SJSA1 (cell line): ENCODE measurements at places on chromosomes 12 and 14.
A peak's percentile ranks its signal among the peaks of the same experiment; 100 is the strongest.

DNA sequence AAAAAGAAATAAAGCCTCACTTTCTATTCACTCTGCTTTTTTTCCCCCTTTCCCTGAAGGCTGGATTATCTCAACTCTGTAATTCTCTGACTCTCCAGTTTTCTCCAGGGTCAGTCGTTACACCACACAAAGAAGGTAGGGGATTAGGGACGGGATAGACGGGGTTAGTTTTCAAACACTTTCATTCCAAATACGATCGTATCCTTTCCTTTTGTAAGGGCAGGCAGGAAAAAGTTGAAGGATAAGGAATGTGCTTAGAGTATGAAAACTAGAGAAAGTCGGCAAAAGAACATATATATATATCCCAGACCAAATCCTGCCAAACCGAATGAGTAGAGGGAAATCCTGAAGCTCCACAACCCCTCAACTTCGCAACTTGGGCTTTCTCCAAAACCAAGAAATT lies 581 bp upstream of the ESYT1 start:
- no peak for DNase-seq

GRCh38 chr14:58305730-58306129 lies 7.4 kb downstream of the ARID4A start:
- DNase-seq = no peak

DNA sequence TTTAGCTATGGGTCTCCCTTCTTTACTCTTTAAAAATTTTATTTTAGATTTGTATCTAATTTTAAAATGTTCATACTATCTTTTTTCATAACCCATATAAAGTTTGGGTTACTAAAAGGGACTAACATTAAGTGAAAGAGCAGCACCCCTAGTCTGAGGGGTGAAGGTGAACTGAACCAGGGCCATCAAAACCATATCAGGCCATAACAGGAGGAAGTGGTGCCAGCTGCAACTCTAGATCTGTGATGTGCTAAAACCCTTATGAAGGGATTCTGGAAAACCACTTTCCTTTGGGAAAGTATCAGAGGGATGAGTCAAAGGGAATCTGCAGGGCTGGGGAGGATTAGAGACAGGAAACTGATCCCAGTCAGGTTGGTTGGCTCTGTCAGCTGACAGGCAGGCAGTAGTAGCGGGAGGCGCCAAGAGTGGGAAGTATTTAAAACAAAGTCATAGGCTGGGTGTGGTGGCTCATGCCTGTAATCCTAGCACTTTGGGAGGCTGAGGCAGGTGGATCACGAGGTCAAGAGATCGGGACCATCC lies 162.5 kb downstream of the PPM1H start:
- no peak for DNase-seq

GRCh38 chr14:53850714-53851296 lies 105.8 kb downstream of the BMP4 start:
- no peak for DNase-seq

GRCh38 chr14:72155379-72155993 lies 223.3 kb downstream of the RGS6 start:
- no peak for DNase-seq

DNA sequence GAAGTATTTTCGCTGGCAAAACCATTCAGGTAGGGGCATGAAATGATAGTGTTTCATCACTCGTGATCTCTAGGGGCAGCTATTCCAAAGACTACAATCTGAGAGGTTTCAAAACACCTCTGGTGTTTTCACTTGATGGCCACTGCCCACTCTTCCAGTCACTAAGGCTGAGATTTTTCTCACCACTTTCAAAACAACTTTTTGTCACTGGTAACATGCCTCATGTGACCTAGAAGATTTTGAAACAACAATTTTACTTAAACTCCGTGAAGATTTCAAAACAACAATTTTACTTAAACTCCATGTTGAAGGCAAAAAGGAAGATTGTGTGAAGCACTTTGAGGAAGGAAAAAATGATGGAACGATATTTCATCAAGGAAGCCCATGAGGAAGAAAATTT lies 1.2 kb upstream of the IRAK3 start:
- DNase-seq = no peak

DNA sequence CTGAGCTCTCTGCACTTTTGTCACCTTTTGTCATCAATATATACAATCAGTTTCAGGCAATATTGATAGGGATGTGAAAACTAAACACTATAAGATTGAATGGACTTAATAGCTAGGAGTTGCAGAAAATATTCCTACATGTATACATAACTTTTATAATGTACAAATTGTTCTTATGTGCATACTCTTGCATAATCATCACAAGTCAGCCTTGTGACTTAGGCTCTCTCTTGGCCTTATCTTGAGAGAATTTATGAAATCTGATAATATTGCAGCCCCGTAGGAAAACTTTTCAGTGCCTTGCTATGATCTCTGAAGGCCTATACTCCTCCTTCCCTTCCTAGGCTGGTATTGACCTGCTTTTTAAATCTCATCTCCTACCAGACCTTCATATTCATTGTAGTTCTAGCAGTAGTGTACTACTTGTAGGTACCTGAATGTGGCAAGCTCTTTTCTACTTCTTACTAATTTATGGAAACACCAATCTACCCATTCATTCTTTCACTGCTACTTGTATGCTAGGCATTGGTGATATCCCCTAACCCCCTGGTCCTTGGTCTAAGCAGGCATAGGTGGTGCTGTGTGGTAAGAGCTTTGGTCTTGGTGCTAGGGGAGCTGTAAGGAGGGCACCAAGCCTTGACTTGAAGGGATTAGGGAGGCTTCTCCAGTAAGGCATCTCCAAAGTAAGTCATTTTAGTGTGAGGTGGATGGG lies 100.0 kb downstream of the PRKCH start:
- no peak for DNase-seq

GRCh38 chr12:129393357-129393937 lies 510.4 kb downstream of the TMEM132D start:
- DNase-seq = no peak

DNA sequence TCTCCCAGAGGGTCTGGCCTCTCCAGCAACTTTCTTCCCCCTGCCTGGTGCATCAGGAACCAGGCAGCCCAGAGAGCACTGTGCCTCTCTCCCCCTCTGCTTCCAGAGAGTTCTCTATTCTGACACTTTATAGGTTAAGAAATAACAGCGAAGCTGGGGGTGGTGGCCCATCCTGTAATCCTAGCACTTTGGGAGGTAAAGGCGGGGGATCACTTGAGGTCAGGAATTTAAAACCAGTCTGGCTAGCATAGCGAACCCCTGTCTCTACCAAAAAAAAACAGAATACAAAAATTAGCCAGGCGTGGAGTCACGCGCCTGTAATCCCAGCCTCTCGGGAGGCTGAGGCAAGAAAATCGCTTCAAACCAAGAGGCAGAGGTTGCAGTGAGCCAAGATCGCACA lies 58.3 kb downstream of the ESRRB start:
- DNase-seq = no peak

GRCh38 chr14:90658541-90658967 lies 157.7 kb downstream of the TTC7B start:
- DNase-seq = peak; percentile 52

DNA sequence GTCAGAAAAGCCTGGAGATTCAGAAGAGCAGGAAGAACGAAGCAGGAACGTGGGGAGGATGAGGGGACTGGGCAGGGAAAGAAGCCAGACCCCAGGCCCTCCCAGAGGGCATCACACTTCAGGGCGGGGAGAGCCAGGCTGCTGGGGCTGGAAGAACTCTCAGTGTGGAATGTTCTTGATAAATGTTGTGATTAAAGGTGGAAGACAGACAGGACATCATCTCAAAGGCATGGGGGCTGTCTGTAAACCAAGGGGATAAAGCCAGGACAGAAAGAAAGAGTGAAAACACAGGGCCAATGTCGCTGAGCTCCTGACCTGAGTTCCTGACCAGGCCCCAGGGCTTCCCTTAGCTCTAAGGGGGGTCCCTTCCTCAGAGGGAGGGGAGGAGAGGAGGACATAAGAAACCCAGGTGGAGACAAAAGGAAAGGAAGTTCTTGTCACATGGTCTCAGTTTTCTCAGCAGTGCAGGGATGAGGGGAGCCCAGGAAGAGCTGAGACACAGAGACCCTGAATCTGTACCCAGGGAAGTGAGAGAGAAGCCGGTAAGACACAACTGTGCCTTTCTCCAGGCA lies 56.3 kb downstream of the SETD3 start:
- no peak for DNase-seq

GRCh38 chr12:122023339-122024131 lies 1.9 kb downstream of the BCL7A start:
- no peak for DNase-seq

DNA sequence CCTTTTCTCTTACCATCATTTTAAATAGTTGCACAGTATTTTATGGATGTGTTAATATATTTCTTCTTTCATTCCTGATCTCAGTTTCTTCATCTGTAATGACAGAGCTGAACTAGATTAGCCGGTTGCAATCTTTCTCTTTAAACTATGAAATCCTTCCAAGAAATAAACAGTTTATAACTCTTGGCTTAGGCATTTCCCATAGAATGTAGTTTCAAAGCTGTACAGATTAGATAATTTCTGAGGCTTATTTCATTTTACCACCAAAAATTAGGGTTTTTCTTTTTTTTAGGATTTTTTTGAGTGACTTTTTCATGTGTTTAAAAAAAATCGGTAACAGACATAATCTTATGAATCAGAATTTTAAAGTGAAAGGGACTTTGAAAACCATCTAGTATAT lies 144.0 kb downstream of the RAD51B start:
- DNase-seq = no peak

DNA sequence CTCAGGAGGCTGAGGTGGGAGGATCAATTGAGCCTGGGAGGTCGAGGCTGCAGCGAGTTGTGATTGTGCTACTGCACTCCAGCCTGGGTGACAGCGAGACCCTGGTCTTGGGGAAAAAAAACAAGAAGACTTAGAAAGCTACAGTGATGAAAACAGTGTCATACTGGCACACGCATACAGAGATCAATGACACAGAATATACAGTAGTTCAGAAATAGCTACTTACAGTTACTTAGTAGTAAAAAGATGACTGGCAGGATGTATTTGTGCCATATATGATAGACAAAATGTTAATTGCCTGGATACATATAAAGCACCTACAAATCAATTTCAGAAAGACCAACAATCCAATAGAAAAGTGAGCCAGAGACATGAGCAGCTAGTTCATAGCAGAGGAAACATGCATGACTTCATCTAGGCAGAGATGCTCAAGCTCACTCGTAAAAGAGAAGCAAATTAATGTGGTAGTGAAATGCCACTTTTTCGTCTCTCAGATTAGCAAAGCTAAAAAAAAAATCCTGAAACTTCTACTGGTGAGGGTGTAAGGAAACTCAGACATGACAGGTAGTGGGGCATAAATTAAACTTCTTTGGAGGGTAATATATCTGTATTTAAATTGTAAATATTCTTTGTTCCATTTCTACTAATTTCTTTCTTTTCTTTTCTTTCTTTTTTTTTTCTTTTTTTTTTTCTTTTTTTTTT lies 2.5 kb upstream of the ALDH2 start:
- DNase-seq = no peak

DNA sequence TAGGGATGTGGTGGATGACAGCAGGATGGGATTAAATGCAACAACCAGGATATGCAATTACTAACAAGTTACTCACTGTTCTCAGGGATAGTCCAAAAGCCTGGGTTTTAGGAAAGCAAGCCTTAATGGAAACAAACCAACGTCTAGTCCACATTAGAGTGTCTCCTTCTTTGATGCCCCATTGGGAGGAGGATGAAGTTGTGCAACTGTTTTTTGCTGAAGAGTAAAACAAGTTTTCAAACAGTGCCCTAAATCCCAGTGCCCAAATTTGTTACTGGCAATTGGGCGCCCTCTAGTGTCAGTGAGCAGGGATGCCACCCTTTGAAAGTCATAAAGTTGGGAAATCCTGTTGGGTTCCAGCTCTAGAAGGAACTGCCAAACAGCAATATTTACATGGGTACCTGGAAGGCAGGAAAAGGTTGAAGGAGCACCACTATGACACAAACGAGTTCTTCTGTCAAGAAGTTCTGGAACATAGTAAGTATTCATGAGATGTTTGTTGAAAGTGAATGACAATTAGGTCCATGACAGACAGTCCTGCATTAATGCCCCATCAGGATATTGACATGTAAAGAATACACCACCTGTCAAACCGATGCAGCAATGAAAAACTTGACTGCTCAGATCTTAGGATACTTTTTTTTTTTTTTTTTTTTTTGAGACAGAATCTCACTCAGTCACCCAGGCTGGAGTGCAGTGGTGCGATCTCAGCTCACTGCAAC lies 11.1 kb upstream of the DPF3 start:
- DNase-seq = peak; percentile 51

- DNase-seq = no peak
These were observed 16.9 kb downstream of the ABCB9 start for GRCh38 chr12:122949405-122949804.

- DNase-seq = no peak
These were observed 3.1 kb downstream of the MAP3K12 start for GRCh38 chr12:53495903-53496751.

DNA sequence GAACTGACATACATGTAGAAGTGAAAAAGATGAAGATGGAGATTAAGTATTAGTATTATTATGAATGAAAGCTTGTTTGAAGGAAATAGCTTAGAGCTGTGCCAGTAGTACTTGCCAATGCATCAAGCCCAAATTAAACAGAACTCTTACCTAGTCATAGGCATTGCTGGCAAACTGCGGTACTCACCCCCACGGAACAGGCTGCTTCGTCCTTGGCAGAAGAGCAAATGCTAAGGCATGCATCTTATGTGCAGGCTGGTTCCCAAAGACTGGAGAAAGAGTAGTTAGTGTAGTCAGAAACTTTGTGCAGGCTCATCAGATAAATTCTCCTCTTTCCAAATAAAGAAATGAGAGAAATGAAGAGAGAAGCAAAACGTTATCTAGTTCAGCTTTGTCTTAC lies 134.8 kb downstream of the CCDC59 start:
- DNase-seq = no peak

- no peak for DNase-seq
These were observed 362.6 kb downstream of the AEBP2 start for GRCh38 chr12:19801941-19802340.

GRCh38 chr12:65318186-65318685 lies 39.8 kb downstream of the MSRB3 start:
- no peak for DNase-seq

- no peak for DNase-seq
These were observed 76.3 kb upstream of the RTL1 start for GRCh38 chr14:100979780-100980179.

GRCh38 chr12:8052679-8053078 lies 13.5 kb downstream of the C3AR1 start:
- no peak for DNase-seq

DNA sequence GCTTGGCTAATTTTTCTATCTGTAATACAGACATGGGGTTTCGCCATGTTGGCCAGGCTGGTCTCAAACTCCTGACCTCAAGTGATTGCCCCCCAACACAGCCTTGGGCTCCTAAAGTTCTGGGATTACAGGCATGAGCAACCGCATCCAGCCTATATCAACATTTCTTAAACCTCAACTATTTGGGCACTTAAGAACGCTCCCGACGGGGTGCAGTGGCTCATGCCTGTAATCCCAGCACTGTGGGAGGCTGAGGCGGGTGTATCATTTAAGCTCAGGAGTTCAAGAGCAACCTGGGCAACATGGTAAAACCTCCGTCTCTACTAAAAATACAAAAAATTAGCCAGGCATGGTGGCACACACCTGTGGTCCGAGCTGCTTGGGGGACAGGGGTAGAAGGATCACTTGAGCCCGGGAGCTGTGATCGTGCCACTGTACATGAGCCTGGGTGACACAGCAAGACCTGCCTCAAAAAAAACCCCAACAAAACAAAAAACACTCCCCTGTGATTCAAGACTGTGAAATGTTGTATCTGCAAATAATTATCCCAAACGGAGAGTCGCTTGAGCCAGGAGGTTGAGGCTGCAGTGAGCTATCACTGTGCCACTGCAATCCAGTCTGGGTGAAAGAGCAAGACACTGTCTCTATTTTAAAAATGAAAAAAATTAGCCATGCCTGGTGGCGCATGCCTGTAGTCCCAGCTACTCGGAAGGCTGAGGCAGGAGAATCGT lies 21.5 kb downstream of the PPTC7 start:
- no peak for DNase-seq

GRCh38 chr14:22526218-22526617 lies 62.8 kb downstream of the DAD1 start:
- no peak for DNase-seq
